ENCODE measurements at places on chromosomes 1 and 21. TPM values are rescaled to one million over a fixed set of nuclear protein-coding genes. Genes with fewer than 3 reads are reported as not detected.

RPS8 gene
- 2,591 TPM for polyA plus RNA-seq

KRTAP19-7 gene
- not detected for polyA plus RNA-seq

VHLL gene
- not detected for polyA plus RNA-seq

PTP4A2 gene
- polyA plus RNA-seq = 182 TPM

ENAH gene
- 40.9 TPM for polyA plus RNA-seq

MECR gene
- polyA plus RNA-seq = 16.0 TPM

CFHR4 gene
- not detected for polyA plus RNA-seq

HSPA6 gene
- polyA plus RNA-seq = 0.98 TPM

RGS4 gene
- polyA plus RNA-seq = 4.1 TPM

RAD54L gene
- polyA plus RNA-seq = 3.2 TPM

ANGPTL3 gene
- 2.0 TPM for polyA plus RNA-seq

LIN9 gene
- 2.4 TPM for polyA plus RNA-seq

KCNJ15 gene
- polyA plus RNA-seq = 3.9 TPM

RHD gene
- polyA plus RNA-seq = not detected

MMP23B gene
- 12.7 TPM for polyA plus RNA-seq

PROK1 gene
- polyA plus RNA-seq = not detected

AQP10 gene
- polyA plus RNA-seq = not detected

OVAAL gene
- not detected for polyA plus RNA-seq

KCNJ9 gene
- polyA plus RNA-seq = 0.03 TPM

HSD3B1 gene
- not detected for polyA plus RNA-seq

WNT2B gene
- 2.4 TPM for polyA plus RNA-seq

LAMC2 gene
- 2.0 TPM for polyA plus RNA-seq

ADAMTS4 gene
- 1.1 TPM for polyA plus RNA-seq

HHAT gene
- 1.1 TPM for polyA plus RNA-seq

GDAP2 gene
- 6.6 TPM for polyA plus RNA-seq

TLCD4 gene
- 2.2 TPM for polyA plus RNA-seq

ATP6V1G3 gene
- polyA plus RNA-seq = not detected

IFI6 gene
- polyA plus RNA-seq = 95.2 TPM

FAM131C gene
- polyA plus RNA-seq = not detected

RGS16 gene
- 1.3 TPM for polyA plus RNA-seq

RGL1 gene
- polyA plus RNA-seq = 8.7 TPM

DOP1B gene
- 4.6 TPM for polyA plus RNA-seq

TMEM61 gene
- polyA plus RNA-seq = 5.7 TPM

LCK gene
- 4.1 TPM for polyA plus RNA-seq

TTC13 gene
- 9.3 TPM for polyA plus RNA-seq

CD48 gene
- polyA plus RNA-seq = 23.7 TPM

UMODL1 gene
- not detected for polyA plus RNA-seq

PLXNA2 gene
- polyA plus RNA-seq = 13.9 TPM

VN1R5 gene
- not detected for polyA plus RNA-seq

LCE2C gene
- not detected for polyA plus RNA-seq

B3GALT2 gene
- 1.4 TPM for polyA plus RNA-seq

DAB1 gene
- polyA plus RNA-seq = 0.19 TPM

GCSAML gene
- 0.08 TPM for polyA plus RNA-seq

FAM110D gene
- polyA plus RNA-seq = 1.4 TPM

SUCO gene
- polyA plus RNA-seq = 5.0 TPM

SH3BGR gene
- 6.5 TPM for polyA plus RNA-seq

FABP3 gene
- polyA plus RNA-seq = 73.5 TPM
